Kidney epithelial cell (primary cell): ENCODE measurements at places on chromosomes 7 and 10.

GRCh38 chr7:117101026-117101425 is 147.7 kb downstream of the ST7 start:
- DNase-seq, result no peak

GRCh38 chr10:4191894-4192293 is 406.9 kb upstream of the KLF6 start:
- no peak for DNase-seq

GRCh38 chr7:105199386-105199785 is 185.4 kb downstream of the KMT2E start:
- no peak for DNase-seq

GRCh38 chr10:87661861-87662785 is 2.4 kb downstream of the PAPSS2 start:
- DNase-seq, result no peak

DNA sequence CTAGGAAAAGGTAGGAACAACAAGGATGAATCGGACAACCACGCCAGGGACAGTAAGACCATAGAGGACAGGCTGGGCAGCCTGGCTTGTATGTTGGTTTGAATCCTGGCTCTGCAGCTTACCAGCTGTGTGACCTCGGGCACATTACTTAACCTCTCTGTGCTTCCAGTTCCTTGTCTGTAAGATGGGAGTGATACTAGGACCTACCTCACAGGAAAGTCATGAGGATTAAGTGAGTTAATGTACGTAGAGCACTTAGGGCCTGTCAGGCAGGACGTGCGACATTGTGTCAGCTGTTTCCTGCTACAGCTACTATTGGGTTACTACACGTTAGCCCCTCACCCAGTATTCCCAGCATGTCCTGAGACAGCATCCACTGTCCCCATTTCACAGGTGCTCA is 32.1 kb downstream of the PLAC9 start:
- DNase-seq, result no peak

- DNase-seq, result no peak
Measured at GRCh38 chr7:133550145-133550544, 297.3 kb downstream of the EXOC4 start.

DNA sequence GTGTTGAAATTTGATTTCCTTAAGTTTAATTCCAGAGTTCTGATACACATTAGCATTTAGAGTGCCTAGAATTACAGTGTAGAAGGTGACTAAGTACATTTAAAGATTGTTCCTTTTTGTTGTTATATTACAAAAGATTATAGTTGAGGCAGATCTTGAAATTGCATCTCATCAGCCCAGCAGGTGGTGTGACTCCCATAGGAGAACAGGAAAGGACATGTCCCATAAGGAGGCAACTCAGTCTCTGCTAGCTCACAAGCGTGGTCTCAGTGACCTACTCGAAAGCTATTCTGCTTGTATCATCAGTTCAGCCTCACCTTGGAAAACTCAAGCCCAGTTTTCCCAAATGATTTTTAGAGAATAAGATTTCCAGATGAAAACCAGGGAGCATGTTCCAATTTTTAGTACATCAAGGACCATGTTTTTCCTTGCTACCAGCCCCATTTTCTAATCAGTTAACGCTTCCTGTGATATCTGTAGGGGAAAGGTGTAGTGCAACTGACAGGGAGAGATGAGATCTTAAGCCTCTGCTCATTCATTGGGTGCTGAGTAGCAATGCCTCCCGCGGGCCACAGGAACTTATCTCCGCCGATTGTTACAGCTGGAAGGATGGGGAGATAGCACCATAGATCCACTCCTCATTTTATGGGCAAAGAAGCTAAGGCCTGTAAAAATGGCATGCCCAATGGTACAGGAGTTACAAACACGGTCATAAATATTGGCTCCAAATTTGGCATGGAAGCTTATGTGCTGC is 1.1 kb upstream of the GNAI1 start:
- no peak for DNase-seq

- no peak for DNase-seq
Measured at GRCh38 chr7:6071406-6071805, 40.2 kb downstream of the ANKRD61 start.

GRCh38 chr10:110864662-110865140 is 7.0 kb upstream of the PDCD4 start:
- DNase-seq, result no peak

- no peak for DNase-seq
Measured at GRCh38 chr10:118251791-118252190, 90.3 kb downstream of the FAM204A start.

DNA sequence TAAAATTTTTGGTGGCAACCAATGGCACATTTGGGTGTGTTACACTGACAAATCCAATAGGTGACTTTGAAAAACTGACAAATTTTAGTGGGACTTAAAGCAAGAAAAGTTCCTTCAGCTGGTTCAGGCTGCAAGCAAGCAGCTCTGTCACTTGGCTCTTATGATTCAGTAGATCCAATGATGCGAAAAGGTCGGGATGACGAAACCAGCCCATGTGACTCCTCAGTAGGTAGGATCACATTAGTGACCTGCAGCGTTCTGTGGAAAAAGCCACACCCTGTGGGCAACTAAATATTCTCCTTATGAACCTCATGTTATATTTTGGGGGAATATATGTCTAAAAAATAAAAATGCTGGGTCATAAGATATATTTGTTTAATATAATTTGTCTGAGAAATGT is 13.3 kb upstream of the TSGA13 start:
- DNase-seq, result no peak

DNA sequence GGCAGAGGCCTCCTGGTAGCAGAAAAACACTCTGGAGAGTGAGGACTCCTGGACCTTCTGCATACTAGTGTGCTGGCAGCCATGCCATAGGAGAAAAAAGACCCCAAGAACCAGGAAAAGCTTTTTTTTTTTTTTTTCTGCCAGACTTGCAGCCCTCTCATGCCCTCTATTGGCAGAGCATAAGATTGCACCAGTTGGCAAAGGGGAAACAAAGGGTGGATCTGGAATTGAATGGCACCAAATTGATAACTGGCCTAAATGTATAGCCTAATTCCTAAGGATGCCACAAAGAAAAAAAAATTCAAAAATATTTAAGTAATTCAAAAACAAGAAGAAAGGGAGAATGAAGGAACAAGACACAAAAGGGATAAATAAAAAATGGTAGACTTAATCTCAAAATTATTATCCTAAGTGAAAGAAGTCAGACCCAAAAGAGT is 112.5 kb upstream of the GHITM start:
- no peak for DNase-seq

- no peak for DNase-seq
Measured at GRCh38 chr10:47041396-47042198, 130.4 kb downstream of the PTPN20 start.

- DNase-seq, result no peak
Measured at GRCh38 chr7:98655611-98656010, 38.5 kb downstream of the NPTX2 start.

- DNase-seq, result no peak
Measured at GRCh38 chr10:21637795-21638194, 103.8 kb downstream of the MLLT10 start.

- no peak for DNase-seq
Measured at GRCh38 chr7:137404660-137405317, 61.3 kb upstream of the PTN start.

- no peak for DNase-seq
Measured at GRCh38 chr7:124857672-124858235, 71.9 kb downstream of the POT1 start.

DNA sequence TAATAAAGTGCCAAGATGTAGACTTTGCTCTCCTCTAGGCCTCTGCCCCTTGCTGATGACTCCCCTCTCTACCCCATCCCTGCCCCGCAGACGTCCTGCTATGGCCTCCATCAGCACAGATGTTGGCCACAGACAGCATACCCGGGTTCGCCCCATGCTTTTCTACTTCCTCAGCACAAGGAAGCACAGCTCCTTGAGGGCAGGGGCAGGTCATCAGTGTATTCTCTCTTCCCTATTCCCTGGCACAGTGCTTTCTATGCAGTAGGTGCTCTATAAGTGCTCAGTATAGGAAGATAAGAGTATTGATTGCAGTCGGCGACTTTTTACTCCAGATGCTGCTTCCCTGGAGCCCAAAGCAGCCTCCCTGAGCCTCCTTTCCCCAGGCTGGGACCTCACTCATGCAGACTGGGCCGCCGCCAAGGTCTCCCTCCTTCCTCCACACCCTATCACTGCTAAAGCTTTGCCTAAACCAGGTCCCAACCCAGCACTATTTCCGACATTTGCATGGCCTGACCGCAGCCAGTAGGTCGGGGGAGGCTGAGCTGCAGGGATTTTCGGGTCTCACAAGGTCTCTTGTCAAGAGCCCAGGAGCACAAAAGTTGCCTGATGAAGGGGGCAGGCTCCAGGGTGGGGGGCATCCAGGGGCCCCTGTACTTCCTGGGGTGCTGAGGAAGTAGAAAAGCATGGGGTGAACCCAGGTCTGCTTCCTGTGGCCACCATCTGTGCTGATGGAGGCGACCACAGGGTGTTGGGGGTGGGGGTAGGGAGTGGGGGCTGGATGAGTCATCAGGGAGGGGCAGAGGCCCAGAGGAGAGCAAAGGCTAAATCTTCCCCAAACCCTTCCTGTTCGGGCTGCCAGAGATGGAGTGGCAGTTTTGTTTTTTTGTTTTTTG is 8.0 kb downstream of the CALHM3 start:
- DNase-seq, result no peak

GRCh38 chr10:59465088-59465487 is 102.7 kb upstream of the FAM13C start:
- DNase-seq, result no peak

GRCh38 chr7:93883917-93884345 is 6.6 kb downstream of the TFPI2 start:
- DNase-seq, result no peak

GRCh38 chr10:100135486-100135885 is 50.3 kb downstream of the ERLIN1 start:
- DNase-seq, result no peak

DNA sequence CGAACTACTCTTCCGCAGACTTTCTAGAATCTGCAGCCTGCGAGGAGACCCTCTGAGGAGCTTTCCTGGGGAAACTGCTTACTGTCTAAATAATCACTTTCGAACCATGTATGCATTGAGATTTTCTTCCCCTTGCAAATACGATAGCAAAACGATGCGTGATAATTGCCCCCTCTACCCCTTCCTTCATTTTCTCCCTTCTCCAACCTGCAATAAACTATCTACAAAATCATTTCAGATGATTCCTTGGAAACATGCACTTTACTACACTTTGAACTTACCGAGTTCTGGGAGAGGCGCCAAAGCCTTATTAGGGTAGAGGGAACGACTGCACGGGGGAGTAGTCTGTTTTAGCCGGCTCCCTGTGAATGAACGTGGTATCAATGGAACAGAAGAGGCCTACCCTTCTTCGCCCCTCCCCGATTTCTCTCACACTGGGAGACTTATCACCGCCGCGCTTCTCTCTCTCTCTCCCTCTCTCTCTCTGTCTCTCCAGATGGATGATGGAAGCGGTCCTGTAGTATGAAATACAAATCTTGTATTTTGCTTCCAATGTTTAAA is at the start of gene FGFBP3:
Gene FGFBP3 (minus strand): TSS at position 370 of the 561 bp plus-strand sequence. CDS start 517 bp downstream, outside the sequence.
- no peak for DNase-seq

GRCh38 chr7:96284835-96285234 is 37.1 kb downstream of the SLC25A13 start:
- no peak for DNase-seq

- DNase-seq, result no peak
Measured at GRCh38 chr7:148060724-148061123, 529.8 kb upstream of the C7orf33 start.

GRCh38 chr7:95027234-95027872 is 120.0 kb downstream of the PPP1R9A start:
- DNase-seq, result no peak

GRCh38 chr7:149286811-149287400 is 24.9 kb downstream of the ZNF783 start:
- DNase-seq, result no peak

DNA sequence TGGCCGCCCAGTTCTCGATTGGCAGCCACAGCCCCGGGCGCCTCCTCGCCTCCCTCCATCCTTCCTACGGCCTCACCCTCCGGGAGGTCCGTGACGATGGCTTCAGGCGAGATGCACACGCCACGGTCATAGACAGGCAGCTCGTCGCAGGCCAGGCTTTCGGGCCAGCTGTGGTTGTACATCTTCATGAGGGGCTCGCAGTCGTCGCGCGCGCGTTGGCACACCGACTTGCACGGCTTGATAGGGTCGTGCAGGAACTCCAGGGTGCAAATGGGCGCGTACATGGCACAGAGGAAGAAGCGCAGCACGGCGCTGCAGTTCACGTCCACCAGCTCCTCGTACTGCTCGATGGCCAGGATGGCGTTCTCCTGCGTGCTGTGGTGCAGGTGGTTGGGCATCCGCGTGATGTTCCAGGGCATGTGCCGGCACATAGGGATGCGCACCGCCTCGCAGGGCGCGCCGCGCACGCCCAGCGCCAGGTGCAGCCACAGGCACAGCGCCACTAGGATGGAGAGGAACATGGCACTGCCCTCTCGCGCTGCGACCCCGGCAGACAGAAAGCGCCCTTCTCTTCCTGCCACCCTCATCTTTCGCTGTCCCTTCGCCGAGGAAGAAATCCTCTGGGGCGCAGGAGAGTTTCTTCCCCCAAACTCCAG is 472 bp downstream of the SFRP4 start:
- DNase-seq, result no peak

DNA sequence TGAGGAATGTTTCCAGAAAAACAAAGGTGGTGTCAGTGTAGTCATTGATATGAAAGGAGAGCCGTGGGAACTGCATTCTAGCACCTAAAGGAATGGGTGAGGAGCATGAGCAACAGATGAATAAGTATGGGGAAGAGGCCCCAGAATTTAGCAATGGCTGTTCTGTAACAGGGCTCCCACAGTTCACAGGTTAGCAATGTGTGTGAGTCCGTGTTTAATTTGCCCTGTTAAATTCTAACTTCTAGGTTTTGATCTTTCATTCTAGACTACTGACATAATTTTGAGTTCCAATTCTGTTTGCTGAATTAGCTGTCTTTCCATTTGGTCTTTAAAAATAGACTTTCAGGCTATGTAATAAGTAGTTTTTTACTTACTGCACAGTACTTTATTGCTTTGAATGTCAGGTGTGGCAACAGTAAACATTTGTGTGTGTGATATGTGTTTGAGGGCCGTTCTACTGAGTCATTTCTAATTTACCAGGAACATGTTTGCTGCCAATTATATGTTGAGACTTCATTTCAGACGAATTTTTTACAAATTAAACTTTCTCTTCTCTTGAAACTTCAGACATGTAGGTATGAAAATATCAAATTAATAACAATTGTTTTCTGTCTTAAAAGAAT is 8.8 kb downstream of the STK17A start:
- DNase-seq, result no peak

- no peak for DNase-seq
Measured at GRCh38 chr7:97011104-97011503, 5.8 kb downstream of the DLX6 start.

DNA sequence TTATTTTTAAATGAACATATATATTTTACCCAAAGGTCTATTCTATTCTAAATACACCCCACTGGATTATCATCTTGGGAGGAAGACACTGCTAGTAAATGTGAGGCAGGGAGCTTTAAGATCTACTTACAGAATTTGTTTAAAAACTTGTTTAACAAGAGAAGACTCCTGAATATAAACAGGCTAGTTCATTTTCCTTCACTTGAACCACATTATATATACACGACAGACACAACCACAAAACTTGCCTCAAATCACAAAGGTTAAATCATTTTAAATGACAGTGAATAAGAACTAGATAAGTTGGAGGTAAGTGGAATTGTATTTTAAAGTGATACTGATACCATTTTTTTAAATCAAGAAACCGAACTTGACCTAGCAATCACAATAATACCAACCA is 109.2 kb downstream of the ATE1 start:
- DNase-seq, result no peak
